Pancreas (tissue), 10 donors: ENCODE measurements at places on chromosomes 12 and 14.

- no peaks in the 10 kb centered on the region for H3K36me3 ChIP-seq
- no peaks in the 10 kb centered on the region for H3K27me3 ChIP-seq
- H3K4me3 ChIP-seq: no peak overlapping the region
- peak overlapping the region; percentile 92 for H3K27ac ChIP-seq
- peaks cover 15% of the 10 kb centered on the region for H3K4me1 ChIP-seq
These were observed 59.9 kb upstream of the FBRSL1 start for GRCh38 chr12:132429946-132430643.

GRCh38 chr12:46403719-46404070 is 31.1 kb upstream of the SLC38A2 start:
- no peak for DNase-seq
- no peaks in the 10 kb centered on the region for H3K36me3 ChIP-seq
- no peak overlapping the region for H3K4me3 ChIP-seq

DNA sequence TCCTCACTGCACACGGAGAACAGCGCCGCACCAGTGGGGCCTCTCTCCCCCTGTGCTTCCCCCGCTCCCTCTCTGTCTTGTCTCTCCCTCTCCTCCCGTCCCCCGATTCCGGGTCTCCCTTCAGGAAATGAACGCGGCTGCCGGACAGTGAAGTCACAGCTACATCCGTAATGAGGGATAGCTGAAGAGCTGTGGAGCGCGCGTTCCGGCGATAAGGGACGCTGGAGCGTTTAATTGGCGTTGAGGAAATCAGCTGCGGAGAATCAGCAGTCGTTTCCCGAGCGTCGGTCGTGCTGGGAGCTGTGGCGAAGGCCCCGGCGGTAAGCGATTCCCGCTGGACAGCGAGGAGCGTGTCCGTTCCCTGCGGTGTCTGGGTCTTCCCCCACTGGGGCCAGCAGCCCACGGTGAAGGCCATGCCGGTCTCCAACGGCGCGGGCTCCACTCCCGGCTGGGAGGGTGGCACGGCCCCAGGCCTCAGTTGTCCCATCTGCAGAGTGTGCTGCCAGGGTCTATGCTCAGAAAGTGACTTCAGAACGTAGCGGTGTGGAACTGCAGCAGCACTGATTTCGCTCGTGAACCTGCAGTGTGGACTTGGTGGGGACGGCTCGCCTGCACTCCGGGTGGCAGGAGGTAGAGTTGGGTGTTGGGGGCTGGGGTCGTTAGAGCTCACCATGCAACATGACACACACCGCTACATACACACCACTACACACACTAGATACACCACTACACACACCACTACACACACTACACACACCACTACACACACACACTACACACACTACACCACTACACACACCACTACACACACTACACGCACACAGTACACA is 10.9 kb downstream of the NOC4L start:
- no peaks in the 10 kb centered on the region for H3K27me3 ChIP-seq
- no peaks in the 10 kb centered on the region for H3K36me3 ChIP-seq
- DNase-seq: peak; percentile 24
- H3K27ac ChIP-seq: no peak overlapping the region

- H3K36me3 ChIP-seq: no peaks in the 10 kb centered on the region
- H3K4me3 ChIP-seq: no peak overlapping the region
- no peaks in the 10 kb centered on the region for H3K4me1 ChIP-seq
- DNase-seq: no peak
These were observed 1.0 kb upstream of the NAP1L1 start for GRCh38 chr12:76085520-76085868.

GRCh38 chr14:56648508-56649301 is 69.1 kb downstream of the TMEM260 start:
- no peaks in the 10 kb centered on the region for H3K27me3 ChIP-seq
- H3K36me3 ChIP-seq: no peaks in the 10 kb centered on the region
- no peak for DNase-seq
- no peak overlapping the region for H3K27ac ChIP-seq
- H3K4me1 ChIP-seq: no peaks in the 10 kb centered on the region
- no peak overlapping the region for H3K4me3 ChIP-seq

DNA sequence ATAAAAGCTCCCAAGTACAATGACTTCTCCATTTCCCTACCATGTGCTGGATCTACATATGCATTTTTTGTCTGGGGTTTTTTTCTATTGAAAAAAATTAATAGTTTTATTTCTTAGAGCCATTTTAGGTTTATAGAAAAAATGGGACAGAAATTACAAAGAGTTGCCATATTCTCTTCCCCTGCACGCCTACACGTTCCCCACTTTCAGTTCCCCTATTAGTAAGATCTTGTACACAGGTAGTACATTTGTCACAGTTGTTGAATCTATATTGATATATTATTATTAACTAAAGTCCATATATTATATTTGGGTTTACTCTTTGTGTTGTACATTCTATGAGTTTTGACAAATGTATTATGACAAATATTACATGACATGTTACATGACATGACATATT is 35.7 kb downstream of the SIX6 start:
- no peak overlapping the region for H3K4me3 ChIP-seq
- H3K36me3 ChIP-seq: no peaks in the 10 kb centered on the region
- no peaks in the 10 kb centered on the region for H3K4me1 ChIP-seq
- no peak for DNase-seq
- no peak overlapping the region for H3K27ac ChIP-seq

GRCh38 chr14:104442631-104443390 is 136.8 kb upstream of the C14orf180 start:
- no peak overlapping the region for H3K27ac ChIP-seq
- no peak for DNase-seq
- no peaks in the 10 kb centered on the region for H3K27me3 ChIP-seq

DNA sequence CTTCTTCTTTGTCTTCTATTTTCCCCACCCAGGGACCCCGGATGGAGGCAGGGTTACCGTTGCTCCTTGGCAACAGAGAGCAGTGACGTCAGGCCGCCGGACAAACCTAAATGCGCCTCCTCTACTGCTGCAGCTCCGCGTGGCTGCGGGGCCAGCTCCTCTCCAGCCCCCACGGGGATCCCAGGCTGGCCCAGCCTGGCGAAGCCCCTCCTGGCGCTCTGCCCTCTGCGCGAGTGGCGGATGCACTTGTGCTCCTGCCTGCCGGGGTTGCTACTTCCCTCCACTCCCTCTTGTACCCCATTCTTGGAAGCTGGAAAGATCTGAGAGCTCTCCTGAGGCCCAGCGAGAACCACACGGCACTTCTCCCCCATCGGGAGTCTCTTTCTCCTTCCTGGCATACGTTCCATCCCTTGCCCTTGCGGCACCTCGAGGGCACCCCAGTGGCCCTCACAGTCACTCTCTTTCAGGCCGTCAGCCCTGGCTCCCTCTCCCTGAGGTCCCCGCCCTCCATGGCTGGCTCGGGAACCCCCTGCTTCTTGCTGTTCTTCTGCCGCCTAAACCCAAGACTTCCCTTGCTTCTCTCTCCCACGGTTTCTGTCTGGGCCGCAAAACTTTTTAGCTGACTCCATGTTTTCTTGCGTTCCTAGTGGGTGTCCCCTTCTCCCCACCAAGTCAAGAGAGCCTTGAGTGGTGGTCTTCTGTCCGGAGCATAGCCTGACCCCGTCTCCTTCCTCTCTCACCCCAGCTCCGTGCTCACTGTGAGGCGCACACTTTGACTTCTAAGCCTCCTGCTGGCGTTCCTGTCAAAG is 121.7 kb downstream of the PAPOLA start:
- no peak overlapping the region for H3K4me3 ChIP-seq
- no peaks in the 10 kb centered on the region for H3K27me3 ChIP-seq
- H3K27ac ChIP-seq: no peak overlapping the region
- DNase-seq: no peak
- no peaks in the 10 kb centered on the region for H3K4me1 ChIP-seq

DNA sequence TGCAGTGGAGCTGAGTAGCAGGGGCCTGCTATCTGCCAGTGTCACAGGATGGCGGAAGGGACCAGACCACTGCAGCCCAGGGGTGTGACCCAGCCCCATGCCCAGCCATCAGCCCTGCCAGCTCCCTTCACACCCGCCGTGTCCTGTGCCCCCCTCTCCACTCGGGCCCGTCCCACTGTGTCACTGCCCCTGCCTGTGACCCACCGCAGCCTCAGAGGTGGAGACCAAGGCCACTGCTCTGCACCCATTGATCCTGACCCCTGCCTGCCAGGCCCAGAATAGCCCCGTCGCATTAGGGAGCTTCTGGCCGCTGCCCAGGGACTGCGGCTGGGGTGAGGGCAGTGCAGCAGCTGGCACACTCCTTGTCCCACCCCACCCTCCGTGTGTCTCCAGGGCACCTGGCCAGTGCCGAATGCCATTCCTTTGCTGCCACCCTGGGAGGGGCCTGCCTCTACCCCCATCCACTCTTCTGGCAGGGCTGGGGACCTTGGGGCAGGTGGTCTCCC is 2.1 kb upstream of the CRIP2 start:
- H3K27ac ChIP-seq: peak overlapping the region; percentile 63
- DNase-seq: peak; percentile 65
- no peaks in the 10 kb centered on the region for H3K27me3 ChIP-seq
- H3K4me1 ChIP-seq: peaks cover 12% of the 10 kb centered on the region

- no peak for DNase-seq
- H3K27me3 ChIP-seq: no peaks in the 10 kb centered on the region
- H3K27ac ChIP-seq: no peak overlapping the region
- H3K36me3 ChIP-seq: no peaks in the 10 kb centered on the region
These were observed 205.4 kb downstream of the NAV3 start for GRCh38 chr12:78035901-78036606.
